Activated T-cell treated with anti-CD3 and anti-CD28 coated beads, Interleukin-2, amount 50 U/mL, for 4 hours (primary cell): ENCODE measurements at places on chromosomes 3 and 15.

DNA sequence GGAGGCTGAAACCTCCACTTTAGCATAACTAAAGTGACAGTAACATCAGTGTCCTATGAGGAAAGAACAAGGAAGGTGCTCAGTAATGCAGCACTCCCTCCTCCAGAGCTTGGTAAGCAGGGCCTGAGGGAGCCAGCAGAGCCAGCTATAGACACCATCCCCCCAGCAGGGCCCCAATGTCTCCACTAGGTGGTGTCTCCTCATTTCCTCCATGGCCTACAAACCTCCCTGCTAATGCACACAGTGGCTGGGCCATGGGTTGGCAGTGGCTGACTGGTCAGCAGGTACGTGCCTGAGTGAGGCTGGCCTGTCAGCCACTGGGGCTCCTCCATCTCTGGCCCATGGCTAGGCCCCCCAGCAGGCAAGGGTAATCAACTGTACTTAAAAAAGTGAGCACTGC, 13.6 kb downstream of the MRPS25 start:
- DNase-seq, result peak; percentile 28

DNA sequence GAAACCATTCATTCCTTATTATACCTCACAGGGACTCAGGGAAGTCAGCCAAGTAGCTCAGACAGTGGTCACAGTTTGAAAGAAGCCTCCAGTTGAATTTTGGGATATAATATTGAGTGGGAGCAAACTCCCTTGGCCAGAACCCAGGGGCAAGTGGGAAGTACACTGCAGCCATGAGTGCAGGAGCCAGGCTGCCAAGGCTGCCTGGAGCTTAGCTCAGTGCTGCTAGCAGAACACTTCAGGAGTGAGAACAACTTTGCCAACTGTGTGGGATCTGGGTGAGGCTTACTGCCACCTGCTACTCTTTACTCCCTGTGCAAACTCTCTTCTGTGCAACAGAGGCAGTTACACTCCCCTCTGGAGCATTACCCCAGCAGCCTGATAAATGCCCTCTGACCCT, 4.6 kb downstream of the OR5K3 start:
- no peak for DNase-seq

DNA sequence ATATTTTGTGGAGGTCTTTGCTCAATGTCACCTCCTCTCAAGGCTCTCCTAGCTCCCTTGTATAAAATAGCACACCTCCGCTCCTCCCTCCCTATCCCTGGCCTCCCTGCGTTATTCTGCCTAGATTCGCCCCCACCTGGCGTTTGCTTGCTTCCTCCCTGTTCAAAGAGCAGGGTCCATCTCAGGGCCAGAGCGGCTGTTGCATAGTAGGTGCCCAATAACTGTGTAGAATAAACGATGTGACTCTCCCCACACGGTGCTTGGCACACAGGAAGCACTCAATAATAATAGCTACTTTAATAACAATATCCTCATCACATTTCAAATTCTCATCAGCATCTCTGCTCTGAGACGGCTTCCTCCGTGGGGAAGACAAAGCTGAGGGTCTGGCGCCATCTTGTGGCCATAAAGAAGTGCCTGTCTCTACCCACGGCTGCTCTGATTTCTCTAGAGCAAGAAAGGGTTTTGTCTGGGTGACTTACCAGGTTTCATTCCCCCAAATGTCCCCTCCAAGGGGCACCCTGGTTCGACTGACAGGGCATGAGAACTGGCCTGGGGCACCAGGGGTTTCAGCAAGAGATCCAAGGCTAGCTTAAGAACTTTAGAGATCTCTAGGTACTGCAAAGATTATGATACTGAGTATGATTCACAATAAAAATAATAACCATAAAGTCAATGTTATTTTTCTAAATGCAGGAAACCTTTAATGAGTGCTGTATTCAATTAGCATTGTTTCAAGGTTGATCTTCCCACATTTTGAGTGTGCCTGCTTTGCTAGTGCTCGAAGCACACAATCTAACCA, 16.1 kb downstream of the CD276 start:
- peak; percentile 71 for DNase-seq

GRCh38 chr3:74763830-74764229, 149.4 kb upstream of the CNTN3 start:
- DNase-seq, result no peak

- no peak for DNase-seq
These were observed 62.7 kb downstream of the SNRK start for GRCh38 chr3:43348852-43349574.

GRCh38 chr15:77981281-77982126, 96.0 kb downstream of the TBC1D2B start:
- no peak for DNase-seq

DNA sequence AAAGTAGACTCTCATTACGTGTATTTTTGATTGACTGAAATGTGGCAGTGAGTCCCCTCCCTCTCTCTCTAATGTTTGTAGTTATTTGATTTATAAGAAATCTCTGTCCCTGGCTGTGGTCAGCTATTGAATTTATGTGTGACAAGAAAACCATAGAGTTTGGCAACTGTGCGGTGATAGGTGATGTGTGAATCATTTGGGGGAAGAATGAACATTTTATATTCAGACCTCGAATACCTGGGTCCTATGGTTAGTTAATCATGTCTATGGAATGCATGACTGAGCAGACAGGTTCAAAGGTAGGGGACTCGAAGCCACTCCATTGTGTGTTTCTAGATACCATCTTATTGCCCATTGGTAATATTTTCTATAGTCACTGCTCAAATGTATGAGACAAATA, 712.1 kb downstream of the MECOM start:
- no peak for DNase-seq

DNA sequence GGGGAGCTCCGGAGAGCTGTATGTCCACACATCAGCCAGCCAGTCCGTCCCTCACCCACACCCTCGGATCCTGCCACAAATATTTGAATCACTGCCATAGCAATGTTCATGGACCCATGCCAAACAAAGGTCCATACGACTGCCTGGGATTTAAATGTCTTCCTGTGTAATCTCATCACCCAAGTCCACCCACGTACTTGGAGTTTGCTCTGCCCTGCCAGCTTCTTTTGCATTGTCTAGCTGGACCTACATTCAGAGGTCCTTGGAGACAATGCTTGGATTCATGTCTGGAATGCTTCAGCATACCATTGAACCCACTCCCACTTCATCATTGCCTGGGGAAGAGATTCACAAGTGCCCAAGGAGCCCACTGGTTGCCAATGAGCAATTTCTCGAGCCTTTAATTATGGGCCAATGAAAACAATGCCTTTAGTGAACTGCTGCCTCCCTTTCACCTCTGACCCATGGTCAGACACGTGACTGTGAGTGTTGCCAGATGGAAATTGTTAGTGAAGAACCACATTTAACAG, 90.4 kb upstream of the PHLDB2 start:
- DNase-seq, result no peak

GRCh38 chr3:187802928-187803259, 57.6 kb upstream of the BCL6 start:
- peak; percentile 30 for DNase-seq

DNA sequence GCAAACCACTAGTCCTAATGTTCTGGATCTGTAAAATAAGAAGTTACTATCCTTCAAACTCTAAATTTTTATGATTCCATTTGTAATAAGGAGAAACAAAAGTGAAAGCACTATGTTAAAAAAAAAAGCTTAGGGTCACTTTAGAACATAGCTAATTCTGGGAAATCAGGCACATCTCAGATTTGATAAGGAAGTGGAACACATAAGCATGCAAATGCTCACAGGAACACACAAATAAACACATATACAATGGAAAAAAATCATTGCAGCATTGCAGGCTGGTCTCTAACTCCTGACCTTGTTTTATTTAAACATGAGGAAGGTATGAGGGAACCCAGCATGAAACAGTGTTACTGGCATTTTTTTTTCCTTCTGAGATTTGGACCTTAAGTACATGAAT, 63.2 kb upstream of the TNFSF10 start:
- DNase-seq, result no peak

DNA sequence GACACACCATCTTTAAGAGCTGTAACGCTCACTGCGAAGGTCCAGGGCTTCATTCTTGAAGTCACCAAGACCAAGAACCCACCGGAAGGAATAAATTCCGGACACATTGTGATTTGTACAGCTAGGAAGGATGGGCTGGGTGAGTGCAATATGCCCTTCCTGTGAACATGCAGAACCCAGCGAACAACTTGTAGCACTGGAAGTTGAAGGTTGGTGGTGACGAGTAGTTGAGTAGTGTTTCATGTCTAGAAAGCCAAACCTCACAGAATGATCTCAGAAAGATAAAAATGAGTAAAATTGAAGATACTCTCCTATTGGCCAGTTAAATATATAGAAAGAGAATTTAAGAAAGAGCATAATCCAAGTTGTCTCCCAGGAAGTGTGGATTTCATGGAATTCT, 462.2 kb upstream of the CFAP20DC start:
- DNase-seq, result no peak

DNA sequence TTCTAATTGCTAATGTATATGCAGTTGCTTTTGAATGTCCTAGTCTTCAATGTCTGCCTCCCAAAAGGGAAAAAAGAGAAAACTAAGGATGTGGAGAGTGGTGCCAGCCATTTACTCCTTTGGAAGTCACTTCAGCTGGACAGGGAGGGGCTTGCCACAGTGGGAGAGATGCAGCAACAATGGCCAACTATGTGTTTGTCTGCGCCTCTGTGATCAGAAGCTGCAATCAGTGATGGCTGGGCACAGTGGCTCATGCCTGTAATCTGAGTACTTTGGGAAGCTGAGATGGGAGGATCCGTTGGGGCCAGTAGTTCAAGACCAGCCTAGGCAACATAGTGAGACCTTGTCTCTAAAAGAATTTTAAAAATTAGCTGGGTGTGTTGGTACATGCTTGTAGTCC, 16.7 kb upstream of the CLRN1 start:
- DNase-seq, result no peak

GRCh38 chr3:132174500-132174899, 139.7 kb upstream of the CPNE4 start:
- no peak for DNase-seq

DNA sequence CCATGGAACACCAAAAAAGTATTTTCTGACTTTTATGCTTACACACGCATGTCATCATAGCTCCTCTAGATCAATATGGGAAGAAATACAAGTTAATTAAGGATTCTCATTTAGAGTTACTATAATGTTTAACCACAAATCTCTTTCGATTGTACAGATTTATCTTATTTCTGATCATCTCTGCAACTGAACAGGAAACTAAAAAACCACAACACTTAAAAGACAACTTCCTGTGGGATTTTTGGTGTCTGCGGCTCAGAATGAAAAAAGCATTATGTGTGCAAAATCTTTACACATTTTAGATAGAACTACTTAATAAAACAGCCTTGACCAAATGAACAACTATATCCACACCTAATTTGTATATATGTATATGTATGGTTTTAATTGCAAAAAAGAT, 3.0 kb upstream of the TJP1 start:
- no peak for DNase-seq

DNA sequence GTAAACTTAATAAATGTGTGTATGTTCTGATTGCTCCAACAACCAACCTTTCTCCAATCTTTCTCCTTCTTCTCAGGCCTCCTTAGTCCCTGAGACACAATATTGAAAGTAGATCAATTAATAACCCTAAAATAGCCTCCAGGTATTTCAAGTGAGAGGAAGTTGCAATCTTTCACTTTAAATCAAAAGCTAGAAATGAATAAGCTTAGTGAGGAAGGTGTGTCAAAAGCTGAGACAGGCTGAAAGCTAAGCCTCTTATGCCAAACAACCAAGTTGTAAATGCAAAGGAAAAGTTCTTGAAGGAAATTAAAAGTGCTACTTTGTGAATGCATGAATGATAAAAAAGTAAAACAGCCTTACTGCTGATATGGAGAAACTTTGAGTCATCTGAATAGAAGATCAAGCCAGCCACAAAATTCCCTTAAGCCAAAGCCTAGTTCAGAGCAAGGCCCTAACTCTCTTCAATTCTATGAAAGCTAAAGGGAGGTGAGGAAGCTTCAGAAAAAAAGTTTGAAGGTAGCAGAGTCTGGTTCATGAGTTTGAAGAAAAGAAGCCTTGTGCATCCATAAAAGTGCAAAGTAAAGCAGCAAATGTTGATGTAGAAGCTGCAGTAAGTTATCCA, 38.6 kb downstream of the CCDC80 start:
- DNase-seq, result no peak
